Activated CD8-positive, alpha-beta memory T cell treated with anti-CD3 and anti-CD28 coated beads for 36 hours (primary cell): ENCODE measurements at places on chromosomes 1 and 21. TPM values are rescaled to one million over a fixed set of nuclear protein-coding genes. Genes with fewer than 3 reads are reported as not detected.

The HAPLN2 gene
- not detected for total RNA-seq

The PCAT6 gene
- total RNA-seq, result 0.73 TPM

The AVPR1B gene
- not detected for total RNA-seq

The ESPN gene
- 0.08 TPM for total RNA-seq

The PRMT6 gene
- 26.5 TPM for total RNA-seq

The SMPDL3B gene
- 0.63 TPM for total RNA-seq

The RNU1-3 gene
- total RNA-seq, result 907 TPM

The VANGL2 gene
- 0.04 TPM for total RNA-seq

The WNT2B gene
- not detected for total RNA-seq

The CCDC27 gene
- not detected for total RNA-seq

The PRDM16 gene
- total RNA-seq, result not detected

The SPRR2E gene
- total RNA-seq, result not detected

The MATN1 gene
- total RNA-seq, result 1.0 TPM

The DPT gene
- total RNA-seq, result not detected

The BTF3L4 gene
- total RNA-seq, result 34.5 TPM
